Mesothelial cell of epicardium (in vitro differentiated cells): ENCODE measurements at places on chromosomes 5 and 9. TPM values are rescaled to one million over a fixed set of nuclear protein-coding genes. Genes with fewer than 3 reads are reported as not detected.

CFAP90 gene
- total RNA-seq: 0.35 to 1.3 TPM (median 0.85 TPM) in 3 replicates

RNF183 gene
- total RNA-seq: 0.16 to 0.53 TPM (median 0.29 TPM) in 3 replicates

LCN2 gene
- total RNA-seq: not detected in 3 replicates

PALM2AKAP2 gene
- total RNA-seq: 39.7 to 45.1 TPM (median 43.6 TPM) in 3 replicates

BASP1 gene
- total RNA-seq: 137 to 144 TPM (median 140 TPM) in 3 replicates

PRKAA1 gene
- total RNA-seq: 56.3 to 60.4 TPM (median 57.7 TPM) in 3 replicates

GRCh38 chr5:66168226-66168625 lies 24.1 kb downstream of the SREK1 start:
- DNase-seq: no peak

GRCh38 chr9:82593501-82593900 lies 469.4 kb downstream of the RASEF start:
- DNase-seq: no peak

- DNase-seq: no peak
Observed at GRCh38 chr9:35754264-35754663, at the start of gene MSMP. TSS of gene MSMP (minus strand) at chr9:35754276. CDS start at chr9:35754129, 147 bp downstream.

DNA sequence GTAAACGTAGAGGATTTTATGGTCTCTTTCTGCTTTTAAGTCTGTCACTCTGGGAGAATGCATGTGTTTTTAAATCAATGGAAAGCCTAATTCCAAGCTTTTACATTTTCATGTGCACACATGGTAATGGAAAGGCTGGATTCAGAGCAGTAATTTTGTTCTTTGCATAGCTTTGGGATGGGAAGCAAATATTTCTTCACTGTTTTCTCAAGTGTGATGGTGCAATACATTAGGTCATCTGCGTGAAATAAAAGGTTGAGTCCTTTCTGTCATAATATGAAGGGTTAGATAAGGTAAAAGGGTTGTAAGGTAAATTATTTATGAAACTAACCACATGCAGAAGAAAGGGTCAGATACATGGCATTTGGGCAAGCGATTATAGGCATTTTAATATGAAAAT lies 88.2 kb upstream of the NR3C1 start:
- DNase-seq: no peak

- DNase-seq: no peak
Observed at GRCh38 chr5:104347119-104347708, 784.6 kb upstream of the NUDT12 start.

DNA sequence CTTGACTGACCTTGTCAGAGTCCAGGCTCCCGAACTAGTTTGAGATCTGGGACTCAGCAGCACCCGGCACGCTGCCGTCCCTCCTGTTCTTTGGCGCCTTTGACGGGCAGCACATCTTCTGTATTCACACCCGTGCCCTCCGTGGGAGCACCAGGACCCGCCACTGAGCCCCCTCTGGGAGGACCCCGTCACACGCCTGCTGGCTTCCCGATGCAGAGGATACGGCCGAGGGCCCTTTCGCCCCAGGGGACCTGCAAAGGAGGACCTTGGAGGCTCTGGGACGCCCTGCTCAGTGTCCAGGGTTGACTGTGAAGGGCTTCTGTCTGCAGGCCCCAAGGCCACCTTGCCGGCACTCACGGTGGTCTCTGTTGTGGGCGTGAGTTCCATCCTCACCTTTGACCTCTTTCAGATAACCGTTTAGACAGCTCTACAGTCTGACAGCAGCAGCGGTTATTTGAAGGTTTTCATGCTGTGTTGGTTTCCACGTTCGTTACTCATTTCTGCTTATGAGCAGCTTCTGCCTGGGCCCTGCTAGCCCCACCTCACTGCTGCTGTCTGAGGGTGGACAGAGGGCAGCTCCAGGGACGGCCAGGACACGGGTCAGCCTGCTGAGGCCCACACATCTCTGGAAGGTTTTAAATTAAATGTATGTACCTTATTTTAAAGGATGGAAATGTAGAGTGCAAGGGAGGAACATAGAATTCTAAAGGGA lies 12.6 kb upstream of the EXOC3 start:
- DNase-seq: no peak

DNA sequence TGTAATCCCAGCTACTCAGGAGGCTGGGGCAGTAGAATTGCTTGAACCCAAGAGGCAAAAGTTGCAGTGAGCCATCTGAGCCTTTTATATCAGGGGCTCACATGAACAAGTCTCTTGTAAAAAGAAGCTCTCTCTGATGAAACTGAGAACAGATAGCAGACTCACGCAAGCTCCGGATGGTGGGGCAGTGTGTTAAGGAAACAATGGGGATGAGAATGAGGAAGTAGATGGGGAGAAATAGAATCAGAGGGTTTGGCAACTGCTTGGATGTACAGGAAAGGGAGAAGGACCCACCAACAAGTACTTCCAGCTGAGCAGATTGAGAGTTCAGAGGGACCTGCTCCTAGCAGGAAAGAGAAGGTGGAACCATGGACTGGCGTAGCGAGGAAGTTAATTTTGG lies 18.6 kb downstream of the TMEM252 start:
- no peak for DNase-seq

DNA sequence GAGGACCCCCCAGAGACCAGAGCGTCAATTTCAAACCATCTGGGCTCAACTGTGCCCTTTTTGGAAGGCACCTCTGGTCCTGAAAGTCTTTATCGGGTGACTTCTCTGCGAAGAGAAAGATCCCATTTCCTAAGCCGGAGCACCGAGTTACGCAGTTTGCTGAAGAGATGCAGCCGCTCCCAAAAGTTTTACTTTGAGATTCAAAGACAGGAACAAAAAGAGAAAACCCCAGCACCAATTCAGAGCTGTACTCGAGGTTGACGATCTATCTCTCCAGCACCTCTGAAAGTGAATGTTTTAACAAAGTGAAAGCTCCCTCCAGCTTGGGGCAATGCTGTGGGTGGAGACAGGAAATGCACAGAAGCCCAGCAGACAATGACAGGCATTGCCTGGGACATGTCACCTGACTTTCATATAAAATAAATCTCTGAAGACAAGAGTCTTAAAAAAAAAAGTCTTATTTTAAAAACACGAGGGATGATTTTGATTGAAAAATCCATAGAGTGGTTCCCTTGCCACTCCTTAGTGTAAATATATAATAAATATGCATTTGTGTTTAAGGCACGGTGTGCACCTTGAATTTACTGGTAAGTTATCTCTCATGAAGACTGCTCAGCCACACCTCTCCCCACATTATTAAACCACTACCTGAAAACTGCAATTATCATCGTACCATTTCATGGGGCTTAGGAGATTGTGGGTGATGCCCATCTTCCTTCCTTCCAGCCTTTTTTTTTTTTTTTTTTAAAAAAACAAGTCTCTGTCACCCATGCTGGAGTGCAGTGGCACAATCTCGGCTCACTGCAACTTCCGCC lies 79.9 kb downstream of the FNBP1 start:
- DNase-seq: no peak

DNA sequence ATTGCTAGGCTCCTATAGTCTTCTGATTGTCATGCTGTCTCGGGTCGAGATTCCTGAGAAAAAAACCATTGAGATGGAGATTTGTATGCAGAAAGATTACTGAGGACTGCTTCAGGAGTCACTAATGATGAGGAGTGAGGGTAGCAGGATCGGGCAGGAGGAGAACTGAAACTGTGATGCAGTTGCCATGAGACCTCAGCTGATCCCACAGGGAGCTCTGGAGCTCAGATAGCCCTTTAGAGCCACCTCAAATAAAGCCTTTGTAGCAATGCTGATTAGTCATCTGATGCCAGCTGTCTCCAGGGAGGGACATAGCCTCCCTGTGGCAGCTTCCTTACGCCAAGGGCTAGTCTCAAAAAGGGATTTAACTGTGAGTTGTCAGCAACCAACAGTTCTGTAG lies 256.9 kb downstream of the DMAC1 start:
- no peak for DNase-seq

- DNase-seq: no peak
Observed at GRCh38 chr9:105670315-105670714, 8.1 kb downstream of the TAL2 start.

DNA sequence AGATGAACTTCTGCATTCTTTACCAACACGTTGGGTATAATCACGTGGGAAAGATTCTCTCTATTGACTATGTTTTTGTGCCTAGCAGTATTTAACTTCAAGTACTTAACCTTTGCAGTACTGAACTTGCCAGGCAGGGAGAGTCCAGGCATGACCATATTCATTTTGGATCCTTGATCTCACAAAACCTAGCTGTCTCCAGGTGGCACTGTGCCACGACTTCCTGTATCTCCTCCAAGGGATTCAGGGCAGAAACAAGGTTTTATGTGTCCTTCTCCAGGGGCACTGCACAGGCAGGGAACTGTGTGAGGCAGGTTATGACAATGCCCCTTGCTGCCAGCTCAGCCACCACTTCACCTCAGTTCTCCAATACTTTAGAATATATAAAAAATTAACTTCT lies 11.7 kb upstream of the IFNA5 start:
- no peak for DNase-seq

- no peak for DNase-seq
Observed at GRCh38 chr5:178440181-178440580, 150.0 kb downstream of the COL23A1 start.
